ENCODE measurements at places on chromosomes 5 and 9.

DNA sequence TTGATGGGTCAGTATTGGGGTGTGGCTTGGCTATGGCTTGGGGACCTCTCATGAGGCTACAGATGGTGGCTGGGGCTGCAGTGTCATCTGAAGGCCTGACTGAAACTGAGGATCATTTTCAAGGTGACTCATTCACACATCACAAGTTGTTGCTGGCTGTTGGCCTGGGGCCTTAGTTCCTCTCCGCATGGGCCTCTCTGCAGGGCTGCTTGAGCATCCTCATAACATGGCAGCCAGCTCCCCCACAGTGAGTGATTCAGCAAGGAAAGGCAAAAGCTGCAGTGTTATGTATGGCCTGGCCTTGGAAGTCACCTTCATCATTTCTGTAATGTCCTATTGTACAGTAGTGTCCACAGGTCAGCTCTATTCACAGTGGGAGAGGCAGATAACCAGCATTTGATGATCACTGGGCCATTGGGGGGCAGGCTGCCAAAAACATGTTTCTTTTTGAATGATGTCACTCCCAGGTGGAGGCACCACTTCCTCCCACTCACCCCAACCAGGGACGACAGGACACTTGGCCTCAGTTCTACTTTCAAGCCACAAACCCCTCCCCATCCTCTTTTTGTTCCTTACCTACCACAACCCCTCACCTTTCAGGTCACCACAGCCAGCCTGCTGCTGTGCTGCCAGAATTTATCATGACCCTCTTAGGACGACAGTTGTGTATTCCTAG, 14.4 kb downstream of the FGD3 start:
- DNase-seq = no peak

- peak; percentile 10 for DNase-seq
These were observed 44.5 kb downstream of the AGXT2 start for GRCh38 chr5:35003018-35003957.

- DNase-seq = no peak
These were observed 331.3 kb upstream of the SEMA6A start for GRCh38 chr5:116905885-116906284.

- DNase-seq = no peak
These were observed 3.0 kb upstream of the TUSC1 start for GRCh38 chr9:25681266-25681665.

- DNase-seq = no peak
These were observed 359.1 kb upstream of the IRX4 start for GRCh38 chr5:2241842-2242241.

GRCh38 chr9:117929868-117930267, 225.7 kb downstream of the TLR4 start:
- no peak for DNase-seq

DNA sequence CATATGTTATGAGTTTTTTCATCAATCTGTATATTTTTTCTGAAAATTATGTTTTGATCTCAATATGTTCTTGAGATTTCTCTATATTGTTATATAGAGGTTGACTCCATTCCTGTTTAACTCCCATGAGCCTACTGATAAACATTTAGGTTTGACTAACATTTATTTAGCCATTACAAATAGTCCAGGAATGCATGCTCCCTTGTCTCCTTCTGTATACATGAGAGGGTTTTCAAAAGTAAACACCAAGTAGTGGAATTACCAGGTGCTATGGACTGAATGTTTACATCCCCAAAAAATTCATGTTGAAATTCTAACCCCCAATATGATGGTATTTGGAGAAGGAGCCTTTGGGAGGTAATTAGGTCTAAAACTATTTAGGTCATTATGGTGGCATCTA, 3.5 kb upstream of the OR5C1 start:
- DNase-seq = no peak

DNA sequence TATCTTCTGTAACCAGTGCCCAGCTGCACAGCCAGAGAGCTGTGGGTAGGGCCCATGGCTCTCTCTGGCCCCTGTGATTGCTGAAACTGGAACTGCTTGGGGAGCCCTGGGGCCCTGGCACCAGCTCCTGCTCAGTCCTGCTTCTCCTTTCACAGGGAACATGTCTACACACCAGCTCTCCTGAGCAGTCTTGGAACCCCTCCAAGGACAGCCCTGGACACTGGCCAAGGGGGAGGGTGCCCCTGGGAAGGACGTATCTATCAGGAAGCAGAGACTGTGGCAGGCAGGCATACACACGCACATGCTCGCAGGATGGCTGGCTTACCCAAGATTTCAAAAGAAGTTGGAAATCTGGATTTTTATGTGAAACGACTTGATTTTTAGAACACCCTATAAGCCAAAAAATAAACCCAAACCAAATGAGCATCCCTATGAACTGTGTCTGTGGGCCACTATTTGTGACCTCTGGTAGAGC, 8.8 kb upstream of the TRAF1 start:
- no peak for DNase-seq

DNA sequence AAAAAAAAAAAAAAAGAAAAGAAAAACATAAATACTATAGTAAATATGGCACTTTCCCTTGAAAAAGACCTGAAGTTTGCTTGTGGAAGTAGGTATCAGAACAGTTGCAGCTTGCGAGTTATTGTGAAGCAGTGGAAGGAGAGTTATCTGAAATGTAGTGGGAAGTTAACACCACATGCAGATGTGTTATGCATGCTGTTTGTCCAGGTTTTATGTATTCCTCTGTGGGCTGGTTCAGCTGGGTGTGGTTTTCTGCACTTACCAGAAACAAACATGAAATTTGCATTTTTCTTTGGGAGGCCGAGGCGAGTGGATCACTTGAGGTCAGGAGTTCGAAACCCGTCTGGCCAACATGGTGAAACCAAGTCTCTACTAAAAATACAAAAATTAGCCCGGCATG, 42.1 kb upstream of the CTNNA1 start:
- DNase-seq = no peak

DNA sequence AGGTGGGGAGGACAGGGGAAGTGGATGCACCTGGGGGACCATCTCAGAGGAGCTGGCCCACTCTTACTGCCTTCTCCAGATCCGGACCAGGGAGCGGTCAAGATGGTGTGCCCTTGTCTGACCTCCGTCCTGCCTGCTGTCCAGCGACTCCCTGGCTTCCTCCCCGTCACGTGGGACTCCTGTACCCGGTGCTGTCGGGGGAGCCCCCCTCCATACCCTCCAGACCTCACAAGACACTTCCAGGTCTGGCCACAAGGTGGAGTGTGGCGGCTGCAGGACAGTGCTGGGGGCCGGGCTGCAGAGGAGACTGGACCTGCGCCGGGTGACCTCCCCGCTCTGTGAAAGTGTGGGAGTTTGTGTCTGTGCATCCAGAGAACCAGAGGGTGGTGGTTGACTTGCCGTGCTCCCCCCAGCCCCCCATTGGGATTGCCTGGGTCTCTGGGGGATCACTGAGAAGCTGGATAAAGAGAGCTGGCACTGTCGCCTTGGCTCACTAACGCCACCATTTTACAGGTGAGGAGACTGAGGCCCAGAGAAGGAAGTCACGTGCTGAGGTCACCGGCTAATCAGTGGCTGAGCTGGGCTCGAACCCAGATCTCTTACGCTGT, 1.9 kb upstream of the CRB2 start:
- no peak for DNase-seq

- DNase-seq = no peak
These were observed 1.0 kb downstream of the PHPT1 start for GRCh38 chr9:136849960-136850865.

GRCh38 chr5:171418982-171419687, at the start of gene FGF18:
Gene FGF18, plus strand, starts transcription at chr5:171419647. Its CDS starts 553 bp downstream, at chr5:171420200.
- no peak for DNase-seq

DNA sequence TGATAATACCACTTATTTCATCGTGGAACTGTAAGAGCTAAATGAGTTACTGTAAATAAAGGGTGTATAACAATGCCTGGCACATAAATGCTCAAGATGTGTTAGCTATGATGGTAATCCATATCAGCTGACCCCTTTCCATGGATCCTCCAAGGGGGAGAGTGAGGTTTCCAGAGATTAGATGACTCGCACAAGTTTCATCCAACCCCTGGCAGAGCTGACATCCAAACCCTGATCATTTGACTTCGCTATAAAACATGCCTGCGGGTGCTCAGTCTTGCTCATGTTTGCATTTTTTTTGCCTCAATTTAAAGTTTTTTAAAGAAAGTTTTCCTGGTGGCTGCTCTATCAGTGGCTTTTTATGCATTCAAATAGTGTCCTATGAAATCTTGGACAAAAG, 145.7 kb upstream of the SMIM23 start:
- no peak for DNase-seq

GRCh38 chr9:134324359-134325095, 1.7 kb upstream of the RXRA start:
- DNase-seq = no peak

DNA sequence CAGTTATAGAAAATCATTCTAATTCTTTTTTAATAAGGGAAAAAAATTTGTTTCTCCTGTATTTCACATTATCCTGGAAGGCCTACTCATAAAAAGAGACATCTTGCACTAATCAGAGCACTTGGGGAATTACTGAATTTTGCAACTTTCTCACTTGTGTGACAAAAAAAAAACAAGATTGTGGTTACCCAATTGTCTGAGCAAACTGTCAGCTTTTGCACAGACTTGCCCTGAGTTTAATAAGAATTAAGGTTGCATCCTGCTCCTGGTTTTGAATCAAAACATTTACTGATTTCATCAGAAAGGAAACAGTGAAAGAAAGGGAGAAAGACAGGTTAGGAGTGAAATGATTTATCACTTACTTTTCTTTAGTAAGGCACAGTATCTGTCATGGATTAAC, 10.6 kb upstream of the SH3RF2 start:
- no peak for DNase-seq

GRCh38 chr5:154197801-154198491, 7.4 kb downstream of the GALNT10 start:
- peak; percentile 45 for DNase-seq

DNA sequence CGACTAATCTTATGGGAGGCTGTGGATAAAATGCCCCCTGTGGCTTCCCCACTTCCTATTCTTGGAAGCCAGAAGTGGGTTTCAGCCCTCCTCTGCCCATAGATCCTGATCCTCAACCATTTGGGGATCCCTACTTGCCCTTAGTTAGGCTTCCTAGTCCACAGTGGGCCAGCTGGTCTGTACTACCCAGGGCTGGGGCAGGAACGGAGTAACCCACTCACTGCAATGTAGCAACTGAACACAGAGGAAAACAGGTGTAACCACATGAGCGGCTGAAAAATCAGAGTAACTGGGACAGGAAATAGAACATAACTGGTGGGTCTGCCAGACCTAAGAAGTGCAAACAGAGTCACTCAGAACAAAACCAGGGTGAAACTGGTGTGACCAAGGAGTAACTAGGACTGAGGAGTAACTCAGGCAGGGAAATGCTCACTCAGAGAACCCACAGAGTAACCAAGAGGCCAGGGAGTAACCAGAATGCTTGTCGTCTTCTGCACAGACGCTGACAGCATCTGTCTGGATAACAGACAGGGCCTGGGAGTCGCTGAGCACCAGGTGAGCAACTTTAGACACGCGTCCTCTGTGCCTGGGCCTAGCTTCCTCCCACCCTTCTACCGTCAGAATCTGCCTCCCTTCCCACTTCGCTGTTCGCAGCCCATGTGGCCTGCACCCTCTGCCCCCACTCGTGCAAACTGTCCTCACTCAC, 1.0 kb downstream of the AQP3 start:
- DNase-seq = no peak

DNA sequence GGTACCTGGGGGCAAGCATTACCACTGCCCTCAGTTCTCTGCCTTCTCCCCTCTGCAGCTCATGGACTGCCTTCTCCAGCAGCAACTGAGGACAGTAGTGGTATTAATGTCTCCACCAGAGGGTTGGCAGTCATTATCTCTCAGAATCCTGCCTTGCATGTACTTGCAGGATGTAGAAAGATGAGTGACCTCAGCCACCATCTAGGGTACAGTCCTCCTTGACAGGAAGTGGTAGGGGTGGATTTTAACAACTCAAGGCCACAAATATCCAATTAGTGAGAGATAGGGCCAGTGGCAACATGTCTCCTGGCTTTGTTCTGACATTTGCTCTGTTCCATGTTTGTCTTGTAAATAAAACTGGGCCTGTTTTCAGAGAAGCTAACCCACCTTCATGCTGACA, 47.2 kb downstream of the F2R start:
- no peak for DNase-seq

- DNase-seq = no peak
These were observed 139.5 kb downstream of the SAXO1 start for GRCh38 chr9:18893491-18893890.

- DNase-seq = no peak
These were observed 23.7 kb upstream of the MROH2B start for GRCh38 chr5:41094871-41095270.

- DNase-seq = no peak
These were observed 133.8 kb downstream of the MRPL36 start for GRCh38 chr5:1665803-1666202.

- no peak for DNase-seq
These were observed 115.0 kb downstream of the NFIB start for GRCh38 chr9:14198841-14199455.

DNA sequence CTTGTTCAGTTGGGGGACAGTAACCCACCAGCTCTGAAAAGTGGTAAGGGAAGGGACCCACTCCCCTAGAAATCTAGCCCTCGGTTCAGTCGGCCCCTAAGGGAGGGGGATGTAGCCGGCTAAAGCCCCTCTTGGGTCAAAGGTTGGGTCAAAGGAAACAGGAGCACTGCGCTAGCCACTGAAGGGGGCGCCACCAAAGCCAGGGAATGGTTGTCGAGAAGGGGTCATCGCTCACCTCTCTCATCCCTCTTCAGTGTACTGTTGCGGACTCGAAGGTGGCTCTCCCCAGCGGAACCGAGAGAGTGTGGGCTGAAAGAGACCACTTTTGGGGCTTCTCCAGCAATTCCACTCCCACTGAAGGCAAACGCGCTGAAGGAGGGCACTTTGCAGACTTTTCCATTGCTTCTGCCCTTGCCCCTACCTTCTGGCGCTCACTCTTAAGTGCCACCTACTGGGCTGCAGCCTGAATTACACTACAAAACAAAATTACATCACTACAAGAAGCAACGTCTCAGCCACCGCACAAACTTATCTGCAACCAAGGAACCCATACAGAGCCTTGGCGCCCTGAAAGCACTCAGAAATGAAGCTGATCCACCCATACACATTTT, 396.9 kb downstream of the PDE4D start:
- no peak for DNase-seq

DNA sequence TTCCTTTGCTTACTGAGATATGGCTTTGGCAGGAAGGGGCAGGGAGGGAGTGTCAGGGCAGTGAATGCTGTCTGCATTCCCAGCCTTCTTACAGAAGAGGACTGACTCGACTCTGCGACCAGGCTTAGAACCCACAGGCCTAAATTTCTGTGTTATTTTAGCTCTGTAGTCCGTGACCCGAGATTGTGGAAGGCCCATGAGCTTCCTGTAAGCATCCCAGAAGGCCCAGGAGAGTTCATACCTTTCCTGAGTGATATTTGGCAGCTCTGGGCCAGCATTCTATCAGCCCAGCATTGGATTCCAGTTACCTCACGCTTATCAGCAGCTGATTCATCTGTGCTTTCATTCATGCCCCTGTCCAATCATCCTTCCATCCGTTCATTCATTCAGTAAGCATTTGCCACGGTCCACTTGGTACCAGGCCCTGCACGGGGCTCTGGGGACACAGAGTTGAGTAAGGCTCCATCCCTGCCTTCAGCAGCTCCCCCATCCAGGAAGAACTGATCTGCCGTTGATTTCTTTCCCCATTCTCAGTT, 28.2 kb upstream of the RPL26L1 start:
- no peak for DNase-seq
